ENCODE measurements at places on chromosomes 3 and 15.

DNA sequence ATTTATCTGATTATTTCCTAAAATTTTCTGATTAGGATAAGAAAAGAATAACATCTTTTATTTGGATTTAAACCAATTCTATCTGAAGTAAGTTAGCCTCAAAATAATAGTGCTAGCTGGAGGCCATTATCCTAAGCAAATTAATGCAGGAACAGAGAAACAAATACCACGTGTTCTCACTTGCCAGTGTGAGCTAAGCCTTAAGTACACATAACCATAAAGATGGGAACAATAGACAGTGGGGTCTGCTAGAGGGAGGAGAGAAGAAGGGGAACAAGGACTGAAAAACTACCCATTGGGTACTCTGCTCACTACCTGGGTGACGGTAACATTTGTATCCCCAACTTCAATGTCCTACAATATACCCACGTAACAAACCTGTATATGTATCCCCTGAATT is 31.3 kb upstream of the LYSMD4 start:
- peak; percentile 46 for DNase-seq

DNA sequence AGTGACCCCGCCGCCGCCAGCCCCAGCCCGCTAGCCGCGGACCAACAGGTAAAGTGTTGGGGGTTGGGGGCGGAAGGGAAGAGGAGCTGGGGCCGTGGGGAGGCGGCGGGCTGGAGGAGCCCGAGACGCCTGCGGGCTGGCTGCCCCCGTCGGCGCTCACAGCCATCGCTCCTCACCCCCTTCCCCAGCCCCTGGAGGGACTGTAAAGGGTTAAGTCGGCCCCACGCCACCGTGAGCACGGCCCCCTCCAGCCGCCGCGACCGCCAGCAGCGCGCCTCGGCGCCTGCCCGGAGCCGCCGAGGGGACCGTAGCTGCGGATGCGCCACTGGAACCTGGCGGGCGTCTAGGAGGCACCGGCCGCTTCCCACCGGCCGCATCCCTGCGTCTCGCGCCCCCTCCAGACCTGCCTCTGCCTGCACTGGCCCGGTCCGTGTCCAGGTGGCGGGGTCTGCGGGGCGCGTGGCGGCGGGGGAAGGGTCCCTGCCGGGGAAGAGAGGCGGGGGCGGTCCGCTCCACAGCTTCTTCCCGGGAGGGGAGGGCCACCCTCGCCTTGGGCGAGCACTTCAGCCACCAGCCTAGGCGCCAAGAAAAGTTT is 522 bp downstream of the MED12L start:
- DNase-seq, result peak; percentile 64

DNA sequence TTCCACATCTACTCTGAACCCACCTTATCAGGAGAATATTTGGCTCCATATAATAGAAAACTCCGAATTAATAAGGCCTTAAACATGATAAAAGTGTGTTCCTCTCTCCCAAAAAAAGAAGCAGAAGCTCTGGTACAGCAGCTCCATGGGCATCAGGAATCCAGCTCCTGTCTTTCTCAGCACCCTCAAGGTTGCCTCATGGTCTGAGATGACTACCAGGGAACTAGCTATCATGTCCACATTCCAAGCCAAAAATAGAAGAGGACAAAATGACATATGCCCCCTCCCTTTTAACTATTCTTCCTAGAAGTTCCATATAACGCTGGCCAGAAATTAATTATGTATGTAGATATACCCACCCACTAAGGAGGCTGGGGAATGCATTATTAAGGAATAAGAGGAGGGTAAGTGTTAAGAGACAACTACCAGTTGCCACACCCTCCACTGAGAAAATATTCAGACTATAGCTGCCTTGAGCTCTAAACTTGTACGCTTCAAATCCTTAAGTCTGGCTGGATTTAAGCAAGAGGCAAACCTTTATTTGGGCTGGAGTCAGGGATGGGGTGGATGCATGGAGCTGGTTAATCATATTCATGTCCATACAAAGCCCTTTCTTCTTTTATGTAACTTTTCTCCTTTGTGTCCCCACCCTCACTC is 35.8 kb upstream of the CTDSPL start:
- DNase-seq, result no peak

DNA sequence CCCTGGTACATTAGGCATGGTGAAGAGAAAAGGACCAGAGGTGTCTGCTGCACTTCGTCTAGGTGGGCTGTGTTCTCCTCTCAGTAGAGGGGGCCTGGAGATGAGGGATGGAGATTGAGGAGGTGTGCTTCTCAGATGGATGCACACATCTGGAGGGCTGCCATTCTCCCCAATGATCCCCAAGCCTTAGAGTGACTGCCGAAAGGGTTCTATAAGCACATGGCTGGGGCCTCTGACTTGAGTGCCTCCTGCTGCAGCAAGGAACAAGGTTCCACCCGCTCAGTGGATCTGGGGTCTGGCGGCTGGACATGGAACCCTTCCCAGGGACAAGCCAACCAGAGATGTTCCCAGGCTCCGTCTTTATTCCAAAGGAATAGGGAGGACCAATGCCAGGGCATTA is 66.8 kb downstream of the CPN2 start:
- DNase-seq, result no peak

DNA sequence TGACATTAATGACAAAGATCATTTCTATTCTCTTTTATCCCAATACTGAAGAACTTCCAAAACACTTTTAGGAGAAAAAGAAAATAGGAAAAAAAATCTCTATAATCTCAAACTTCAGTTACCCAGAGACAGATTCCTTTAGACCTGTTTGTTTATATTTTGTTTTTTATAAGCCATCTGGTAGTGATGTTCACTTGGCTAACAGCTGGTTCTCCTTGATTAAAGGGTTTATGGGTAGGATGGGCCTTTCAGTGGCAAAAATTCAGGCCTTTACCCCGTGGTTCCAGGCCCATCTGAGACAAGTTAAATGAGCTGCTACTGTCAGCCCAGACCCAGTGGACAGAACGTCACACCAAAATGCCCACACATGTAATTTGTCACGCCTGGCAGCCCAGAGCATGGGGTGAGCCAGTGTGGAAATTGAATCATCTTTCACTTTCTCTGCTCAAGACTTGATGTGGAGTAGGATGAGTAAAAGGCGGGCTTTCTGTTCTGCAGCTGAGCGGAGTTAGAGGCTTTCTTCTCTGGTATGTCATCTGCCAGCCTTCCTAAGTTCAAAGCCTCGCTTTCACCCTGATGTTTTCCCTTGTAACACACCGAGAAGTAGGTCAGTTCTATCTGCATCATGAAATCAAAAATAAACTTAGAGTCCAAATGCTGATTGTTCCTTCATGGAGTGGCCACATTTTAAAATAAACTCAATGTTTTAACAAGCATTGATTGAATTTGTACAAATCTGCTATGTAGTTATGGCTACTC is 62.5 kb upstream of the SKOR1 start:
- no peak for DNase-seq

DNA sequence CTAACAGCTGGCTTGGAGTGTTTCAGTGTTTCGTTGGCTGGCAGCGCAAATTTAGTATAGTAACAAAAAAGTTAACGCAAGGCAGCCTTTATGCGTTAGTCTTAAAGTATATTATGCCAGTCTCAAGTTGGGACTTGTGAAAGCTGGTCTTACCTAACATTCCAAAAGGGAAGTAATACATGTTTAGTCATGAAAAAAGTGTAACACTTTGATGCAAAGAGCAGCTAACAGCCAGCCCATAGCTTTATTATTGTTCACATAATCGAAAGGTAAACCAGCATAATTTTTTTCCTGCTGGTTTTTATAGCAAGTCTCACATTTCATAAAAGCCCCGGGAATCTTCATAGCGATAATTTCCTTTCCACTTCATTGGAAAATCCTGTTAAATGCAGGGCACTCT is 2.4 kb upstream of the GPR87 start:
- no peak for DNase-seq

- DNase-seq, result no peak
Measured at GRCh38 chr3:174229916-174230315, 629.2 kb upstream of the NAALADL2 start.

GRCh38 chr3:133561679-133562078 is 11.8 kb upstream of the CDV3 start:
- no peak for DNase-seq

- DNase-seq, result no peak
Measured at GRCh38 chr3:112640930-112641801, at the start of gene CCDC80. CCDC80 (minus strand) TSS chr3:112641143; CDS start chr3:112639905, 1,238 bp downstream.

GRCh38 chr3:16112910-16113504 is 61.5 kb upstream of the GALNT15 start:
- DNase-seq, result no peak

DNA sequence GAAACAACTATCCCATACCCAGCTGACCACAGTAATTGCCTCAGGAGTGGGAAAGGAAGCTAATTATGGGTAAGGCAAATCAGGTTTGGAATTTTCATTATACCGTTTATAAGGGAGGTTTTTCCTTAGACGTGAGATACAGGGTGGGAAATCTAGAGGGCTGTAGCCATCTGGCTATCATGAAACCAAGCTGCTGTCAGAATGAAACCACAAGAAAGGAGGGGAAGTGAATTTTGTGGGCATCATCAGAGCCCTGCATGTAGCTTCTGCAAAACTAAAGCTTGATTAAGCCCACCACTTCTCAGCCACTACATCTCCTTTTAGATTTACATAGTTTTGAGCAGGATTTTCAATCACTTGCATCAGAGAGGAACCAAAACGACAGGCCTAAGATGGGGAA is 893.5 kb downstream of the TUSC7 start:
- no peak for DNase-seq

GRCh38 chr3:141080431-141080830 is 29.3 kb downstream of the SPSB4 start:
- DNase-seq, result no peak

GRCh38 chr15:53962646-53963561 is 15.3 kb upstream of the UNC13C start:
- peak; percentile 66 for DNase-seq

GRCh38 chr15:85335193-85335942 is 45.0 kb upstream of the AKAP13 start:
- no peak for DNase-seq

DNA sequence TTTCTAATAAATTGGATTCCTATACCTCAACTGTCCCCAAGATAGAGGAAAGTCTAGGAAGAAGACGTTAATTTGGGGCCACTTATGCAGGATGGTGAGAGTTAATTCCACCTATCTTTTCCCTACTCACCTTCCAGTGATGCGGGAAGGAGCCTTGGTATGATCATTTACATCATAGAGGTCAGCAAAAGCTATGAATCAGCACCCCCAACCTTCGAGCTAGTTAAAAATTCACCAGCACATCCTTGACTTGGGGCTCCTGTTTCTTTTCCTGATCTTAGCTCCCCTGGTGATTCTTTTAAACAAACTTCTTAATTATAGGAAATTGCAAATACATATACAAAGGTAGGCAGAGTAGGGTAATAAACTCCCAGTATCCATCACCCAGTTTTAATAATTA is 366.6 kb downstream of the SOX2 start:
- DNase-seq, result no peak

DNA sequence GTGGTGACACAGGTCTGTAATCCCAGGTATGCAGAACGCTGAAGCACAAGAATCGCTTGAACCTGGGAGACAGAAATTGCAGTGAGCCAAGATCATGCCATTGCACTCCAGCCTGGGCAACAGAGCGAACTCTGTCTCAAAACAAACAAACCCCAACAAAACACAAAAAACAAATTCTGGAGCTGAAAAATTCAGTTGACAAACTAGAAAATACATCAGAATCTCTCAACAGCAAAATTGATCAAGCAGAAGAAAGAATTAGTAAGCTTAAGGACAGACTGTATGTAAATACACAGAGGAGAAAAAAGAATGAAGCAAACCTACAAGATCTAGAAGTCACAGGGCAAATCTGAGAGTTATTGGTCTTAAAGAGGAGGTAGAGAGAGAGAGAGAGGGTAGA is 25.3 kb downstream of the NCBP2 start:
- DNase-seq, result no peak

DNA sequence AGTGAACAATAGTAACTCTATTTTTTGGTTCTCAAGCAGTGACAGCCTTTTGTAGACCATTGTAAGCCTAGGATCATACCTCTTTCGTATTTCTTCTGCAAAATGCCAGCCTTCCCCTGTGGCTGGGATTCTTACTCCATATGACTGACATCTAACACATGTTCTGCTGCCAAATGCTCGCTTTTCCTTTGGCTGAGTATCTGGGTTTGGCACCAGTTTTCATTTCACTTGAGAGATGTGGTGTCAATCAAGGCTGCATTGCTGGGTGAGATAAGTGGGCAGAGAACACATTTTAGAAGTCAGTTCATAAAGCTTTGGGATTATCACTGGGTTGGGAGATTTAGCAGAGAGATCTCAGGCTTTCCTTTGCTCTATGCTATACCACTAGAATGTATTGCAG is 514.7 kb upstream of the SGO1 start:
- DNase-seq, result no peak

GRCh38 chr3:84082726-84083125 is 876.1 kb upstream of the CADM2 start:
- no peak for DNase-seq

DNA sequence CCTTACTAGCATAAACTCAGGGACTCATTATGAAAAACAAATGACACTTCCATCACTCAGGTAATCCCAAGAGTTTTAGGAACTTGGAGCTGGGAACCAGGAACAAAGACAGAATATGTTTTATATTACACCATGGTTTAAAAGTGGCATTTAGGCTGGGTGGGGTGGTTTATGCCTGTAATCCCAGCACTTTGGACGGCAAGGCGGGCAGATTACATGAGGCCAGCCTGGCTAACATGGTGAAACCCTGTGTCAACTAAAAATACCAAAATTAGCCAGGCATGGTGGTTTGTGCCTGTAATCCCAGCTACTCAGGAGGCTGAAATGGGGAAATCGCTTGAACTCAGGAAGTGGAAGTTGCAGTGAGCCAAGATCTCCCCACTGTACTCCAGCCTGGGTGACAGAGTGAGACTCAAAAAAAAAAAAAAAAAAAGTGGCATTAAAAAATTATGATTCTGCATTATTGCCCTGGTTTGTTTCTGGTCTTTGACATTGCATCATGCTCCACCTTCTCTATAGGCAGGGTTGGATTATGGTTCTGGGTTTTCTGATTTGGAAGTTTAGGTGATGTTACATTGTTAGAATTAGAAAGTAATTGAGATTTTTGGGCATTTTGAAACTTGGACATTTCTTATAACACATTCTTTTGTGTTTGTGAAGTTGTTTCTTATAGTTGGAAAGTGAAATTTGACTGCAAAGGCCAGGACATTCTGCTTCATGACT is 19.0 kb downstream of the SQOR start:
- no peak for DNase-seq

DNA sequence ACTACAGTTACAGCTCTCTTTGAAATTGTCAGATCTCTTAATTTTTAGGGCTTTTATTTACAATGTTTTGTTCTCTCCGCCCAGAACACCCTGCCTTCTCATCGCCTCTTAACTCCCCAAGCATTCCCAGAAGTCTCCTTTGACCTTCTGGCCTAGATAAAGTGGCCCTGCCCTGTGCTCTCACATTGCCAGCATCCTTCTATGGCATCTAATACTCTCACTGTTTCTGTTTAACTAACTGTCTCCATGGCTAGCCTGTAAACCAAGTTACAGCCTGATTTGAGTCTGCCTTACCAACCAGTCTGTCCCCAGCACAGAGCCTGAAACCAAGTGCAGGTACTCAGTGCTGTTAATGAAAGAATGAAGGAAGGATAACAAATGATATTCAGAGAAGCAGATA is 19.9 kb downstream of the COL8A1 start:
- no peak for DNase-seq

GRCh38 chr15:101171954-101172353 is 79.9 kb downstream of the CHSY1 start:
- DNase-seq, result no peak

- DNase-seq, result peak; percentile 74
Measured at GRCh38 chr3:117893638-117894037, 1141.0 kb downstream of the IGSF11 start.

Measured in DMS53 (cell line).